Breast epithelium (tissue), 4 donors: ENCODE measurements at places on chromosomes 2 and 18.

GRCh38 chr2:215427585-215427984 is 8.3 kb downstream of the FN1 start:
- H3K36me3 ChIP-seq: no peaks in the 10 kb centered on the region
- no peaks in the 10 kb centered on the region for H3K4me1 ChIP-seq
- no peak overlapping the region for H3K27ac ChIP-seq
- no peak overlapping the region for H3K4me3 ChIP-seq
- no peaks in the 10 kb centered on the region for H3K27me3 ChIP-seq

DNA sequence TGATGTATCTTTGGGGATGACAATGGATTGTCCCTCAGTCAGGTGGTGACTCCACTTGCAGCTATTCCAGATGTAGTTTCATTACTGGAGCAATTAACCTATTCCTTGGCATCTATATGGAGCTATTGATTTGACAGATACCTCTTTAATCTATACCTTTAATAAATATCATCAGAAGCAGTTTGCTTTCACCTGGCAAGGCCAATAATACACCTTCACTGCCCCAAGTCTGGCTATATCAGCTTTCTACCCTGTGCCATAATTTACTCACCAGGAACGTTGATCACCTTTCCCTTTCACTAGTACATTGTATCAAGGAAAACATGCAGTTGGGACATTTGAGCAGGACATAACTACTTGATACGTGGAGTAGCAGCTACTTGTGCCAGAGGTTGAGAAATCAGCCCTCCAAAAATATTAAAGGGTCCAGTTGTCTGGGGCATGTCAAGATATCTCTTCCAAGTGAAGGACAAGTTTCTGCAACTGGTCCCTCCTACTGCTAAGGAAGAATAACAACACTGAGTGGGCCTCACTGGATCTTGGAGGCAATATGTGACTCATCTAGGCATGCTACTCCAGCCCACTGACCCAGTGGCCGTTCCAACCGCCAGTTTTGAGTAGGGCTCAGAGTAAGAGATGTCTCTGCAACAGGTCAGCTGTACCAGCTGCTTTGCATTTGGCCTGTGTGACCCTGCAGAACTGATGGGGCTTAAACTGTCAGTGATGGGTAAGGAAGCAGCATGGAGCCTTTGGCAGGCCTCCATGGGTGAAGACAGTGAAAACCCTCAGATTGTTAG is 67.0 kb downstream of the PSMG2 start:
- H3K36me3 ChIP-seq: no peaks in the 10 kb centered on the region
- no peak overlapping the region for H3K4me3 ChIP-seq
- H3K27ac ChIP-seq: no peak overlapping the region
- no peaks in the 10 kb centered on the region for H3K4me1 ChIP-seq
- no peak for DNase-seq
- no peaks in the 10 kb centered on the region for H3K27me3 ChIP-seq

GRCh38 chr2:657766-658165 is 19.4 kb downstream of the TMEM18 start:
- H3K36me3 ChIP-seq: no peaks in the 10 kb centered on the region
- DNase-seq: no peak
- peaks cover 20% of the 10 kb centered on the region for H3K27me3 ChIP-seq

- H3K36me3 ChIP-seq: no peaks in the 10 kb centered on the region
- no peak overlapping the region for H3K27ac ChIP-seq
- no peak for DNase-seq
- H3K4me3 ChIP-seq: no peak overlapping the region
- H3K27me3 ChIP-seq: no peaks in the 10 kb centered on the region
Measured at GRCh38 chr2:124805060-124805459, 780.0 kb downstream of the CNTNAP5 start.
